ENCODE measurements at places on chromosomes 7 and 10. TPM values are rescaled to one million over a fixed set of nuclear protein-coding genes. Genes with fewer than 3 reads are reported as not detected.

GRCh38 chr10:51630640-51631005, 68.8 kb downstream of the CSTF2T start:
- no peak for DNase-seq

The VIPR2 gene
- not detected for total RNA-seq

- no peak for DNase-seq
These were observed 83.8 kb downstream of the EBLN1 start for GRCh38 chr10:22133749-22134624.

GRCh38 chr10:129339191-129339590, 127.8 kb upstream of the MGMT start:
- no peak for DNase-seq

The C10orf88 gene
- 6.6 TPM for total RNA-seq

The ESYT2 gene
- total RNA-seq, result 48.4 TPM

DNA sequence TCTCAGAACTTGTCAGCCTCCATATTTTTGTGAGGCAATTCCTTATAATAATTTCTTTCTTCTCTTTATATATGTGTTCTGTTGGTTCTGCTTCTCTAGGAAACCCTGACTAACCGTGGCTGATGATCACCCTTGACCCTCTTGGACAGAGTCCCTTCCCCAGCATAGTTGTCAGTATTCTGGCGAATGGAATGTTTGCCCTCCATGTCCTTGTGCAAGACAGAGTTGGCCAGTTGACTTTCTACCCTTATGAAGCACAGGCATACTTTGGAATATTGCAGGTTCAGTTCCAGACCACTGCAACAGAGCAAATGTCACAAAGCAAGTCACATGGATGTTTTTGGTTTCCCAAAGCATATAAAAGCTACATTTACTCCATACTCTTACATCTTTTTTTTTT, 297.7 kb upstream of the SHH start:
- DNase-seq, result no peak

DNA sequence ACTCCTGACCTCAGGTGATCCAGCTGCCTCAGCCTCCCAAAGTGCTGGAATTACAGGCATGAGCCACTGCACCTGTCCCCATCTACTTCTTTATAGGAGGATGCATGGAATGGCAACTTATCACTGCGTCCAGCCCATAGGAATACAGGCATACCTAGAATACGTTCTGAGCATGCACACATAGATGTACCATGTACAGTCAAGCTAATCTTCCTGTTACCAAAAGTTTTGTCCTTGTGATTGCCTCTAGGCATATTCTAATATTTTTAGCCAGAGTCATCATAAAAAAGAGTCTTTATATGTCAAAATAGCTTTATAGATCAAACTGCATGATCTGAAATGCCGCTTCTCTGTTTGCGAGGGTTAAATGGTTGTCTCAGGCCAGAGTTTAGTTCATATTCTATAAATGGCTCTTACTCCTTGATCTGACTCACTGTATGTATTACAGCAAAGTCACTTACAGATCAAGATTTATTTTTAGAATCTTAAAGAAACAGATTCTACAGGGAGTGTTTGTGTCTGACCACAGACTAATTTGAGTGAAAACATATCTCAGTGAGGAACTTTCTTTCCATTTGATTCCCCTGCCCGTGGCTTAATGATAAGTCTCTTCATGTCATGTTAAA, 210.9 kb downstream of the CREB5 start:
- DNase-seq, result peak; percentile 35

GRCh38 chr10:24209946-24210491, 1.1 kb downstream of the KIAA1217 start:
- DNase-seq, result peak; percentile 65

The OR2A7 gene
- not detected for total RNA-seq

The C10orf90 gene
- total RNA-seq, result 0.57 TPM

GRCh38 chr7:24732646-24733413, 24.4 kb downstream of the GSDME start:
- peak; percentile 59 for DNase-seq

GRCh38 chr7:16801111-16801542, 3.7 kb downstream of the AGR2 start:
- DNase-seq, result peak; percentile 84

The AOAH gene
- total RNA-seq, result 0.53 TPM

The CFAP70 gene
- 0.36 TPM for total RNA-seq

The HOXA4 gene
- 2.0 TPM for total RNA-seq

- DNase-seq, result no peak
These were observed 69.0 kb downstream of the PRSS58 start for GRCh38 chr7:142188846-142189245.

The RTKN2 gene
- total RNA-seq, result 20.2 TPM

GRCh38 chr10:62594093-62594520, 210.4 kb upstream of the ADO start:
- DNase-seq, result peak; percentile 54

- DNase-seq, result no peak
These were observed 293.6 kb downstream of the CSTF2T start for GRCh38 chr10:51405580-51406351.

DNA sequence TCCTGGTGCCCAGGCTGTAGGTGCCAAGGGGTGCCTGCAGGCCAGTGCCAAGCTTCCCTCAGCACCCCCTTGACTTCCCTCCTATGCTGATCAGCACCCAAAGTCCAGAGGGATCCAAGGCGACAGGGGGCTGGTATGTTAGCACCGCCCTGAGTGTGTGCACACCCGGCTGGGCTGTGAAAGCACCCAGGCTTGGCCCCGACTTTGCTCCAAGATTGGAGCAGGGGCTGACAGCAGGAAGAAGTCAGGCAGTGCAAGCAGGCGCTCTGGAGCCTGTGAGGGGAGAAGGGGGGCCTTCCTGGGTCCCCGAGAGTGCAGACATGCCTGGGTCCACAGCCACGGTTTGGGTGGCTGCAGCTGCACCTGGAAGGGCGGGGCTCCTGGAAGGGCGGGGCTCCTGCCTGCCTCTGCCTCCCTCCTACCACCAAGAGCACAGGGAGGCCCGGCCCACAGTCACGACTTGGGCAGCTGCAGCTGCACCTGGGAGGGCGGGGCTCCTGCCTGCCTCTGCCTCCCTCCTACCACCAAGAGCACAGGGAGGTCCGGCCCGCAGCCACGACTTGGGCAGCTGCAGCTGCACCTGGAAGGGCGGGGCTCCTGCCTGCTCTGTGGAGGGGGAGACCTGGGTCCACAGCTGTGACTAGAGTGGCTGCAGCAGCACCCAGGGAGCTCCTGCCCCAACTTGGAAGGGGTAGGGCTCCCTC, 30.2 kb upstream of the ZMYND11 start:
- no peak for DNase-seq

- no peak for DNase-seq
These were observed 1021.3 kb downstream of the XPNPEP1 start for GRCh38 chr10:108901781-108902618.

DNA sequence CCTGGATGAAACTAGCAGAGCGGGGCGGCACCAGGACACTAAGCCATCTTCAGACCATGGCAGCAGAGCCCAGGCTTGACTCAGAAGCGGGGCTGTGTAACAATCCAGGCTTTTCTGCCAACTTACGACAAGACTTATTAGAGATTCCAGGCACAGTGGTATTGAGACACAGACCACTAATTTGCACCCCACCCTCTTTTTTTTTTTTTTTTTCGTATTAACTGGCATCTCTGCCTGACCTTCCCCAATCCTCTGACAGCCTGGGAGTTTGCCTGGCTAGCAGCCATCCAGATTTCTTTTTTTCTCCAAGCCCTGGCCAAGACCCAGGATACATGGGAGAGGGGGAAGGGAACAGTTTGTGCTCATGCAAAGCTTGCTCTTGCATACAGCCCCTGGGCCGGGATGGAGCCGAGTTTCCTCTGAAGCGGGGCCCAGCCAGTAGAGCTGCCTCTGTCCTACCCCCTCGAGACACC, 182.4 kb downstream of the PLXNA4 start:
- no peak for DNase-seq

GRCh38 chr7:157827863-157828160, 491.0 kb downstream of the DNAJB6 start:
- DNase-seq, result no peak

DNA sequence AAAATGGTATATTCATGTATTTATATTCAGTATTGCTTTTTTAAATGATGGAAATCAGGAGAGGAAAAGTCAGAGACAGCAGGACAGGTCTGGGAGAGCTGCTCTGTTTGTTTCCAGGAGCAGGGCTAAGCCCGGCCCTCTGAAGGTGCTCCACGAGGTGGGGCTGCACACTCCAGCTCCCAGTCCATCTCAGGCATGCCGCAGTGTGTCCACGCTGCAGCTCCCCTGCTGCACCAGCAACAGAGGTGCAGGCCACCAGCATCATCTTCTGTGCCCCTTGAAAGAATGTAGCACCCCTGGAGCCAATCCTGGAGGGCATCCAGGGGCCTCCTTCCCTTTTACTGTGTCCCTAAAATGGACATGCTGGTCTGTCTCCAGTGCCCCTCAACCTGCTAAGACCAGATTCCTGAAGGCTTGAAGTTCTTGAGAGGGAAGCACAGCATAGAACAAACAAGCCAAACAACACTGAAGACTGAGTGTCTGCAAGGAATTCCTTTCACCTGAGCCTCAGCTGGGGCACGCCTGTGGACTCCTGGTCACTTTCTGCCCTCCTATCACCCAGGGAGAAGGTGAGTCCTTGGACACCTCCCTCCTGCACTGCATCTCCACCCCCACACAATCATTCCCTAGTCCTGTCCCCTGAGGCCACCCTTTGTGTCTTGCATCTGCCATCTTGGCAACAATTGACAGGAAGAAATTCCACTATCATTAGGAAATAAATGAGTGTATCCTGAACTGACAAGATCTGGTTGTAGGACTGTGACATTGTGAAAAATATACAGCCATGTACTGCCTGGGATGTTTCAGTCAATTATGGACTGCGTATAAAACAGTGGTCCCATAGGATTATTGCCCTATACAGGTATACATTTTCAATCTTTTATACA, 100.5 kb downstream of the CXCL12 start:
- DNase-seq, result no peak

- no peak for DNase-seq
These were observed 9.7 kb downstream of the AGAP3 start for GRCh38 chr7:151095828-151096475.

DNA sequence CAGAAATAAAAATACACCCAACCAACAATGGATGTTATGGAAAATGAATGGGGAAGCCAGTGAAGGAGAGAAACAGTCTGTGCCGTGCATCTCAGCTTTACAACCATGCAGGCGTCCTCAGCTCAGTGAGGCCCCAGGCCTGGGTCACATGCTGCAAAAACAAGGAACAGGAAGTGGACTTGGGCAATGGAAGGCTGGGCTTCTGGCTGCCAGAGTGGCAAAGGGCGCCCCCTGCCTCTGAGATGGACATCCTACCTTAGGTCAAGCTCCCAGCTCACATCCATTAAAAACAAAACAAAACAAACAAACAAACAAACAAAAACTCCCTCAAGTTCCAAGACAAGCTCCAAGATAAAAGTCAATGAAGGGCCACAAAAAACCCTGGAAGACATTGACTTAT, 54.7 kb upstream of the AFAP1L2 start:
- DNase-seq, result peak; percentile 49

DNA sequence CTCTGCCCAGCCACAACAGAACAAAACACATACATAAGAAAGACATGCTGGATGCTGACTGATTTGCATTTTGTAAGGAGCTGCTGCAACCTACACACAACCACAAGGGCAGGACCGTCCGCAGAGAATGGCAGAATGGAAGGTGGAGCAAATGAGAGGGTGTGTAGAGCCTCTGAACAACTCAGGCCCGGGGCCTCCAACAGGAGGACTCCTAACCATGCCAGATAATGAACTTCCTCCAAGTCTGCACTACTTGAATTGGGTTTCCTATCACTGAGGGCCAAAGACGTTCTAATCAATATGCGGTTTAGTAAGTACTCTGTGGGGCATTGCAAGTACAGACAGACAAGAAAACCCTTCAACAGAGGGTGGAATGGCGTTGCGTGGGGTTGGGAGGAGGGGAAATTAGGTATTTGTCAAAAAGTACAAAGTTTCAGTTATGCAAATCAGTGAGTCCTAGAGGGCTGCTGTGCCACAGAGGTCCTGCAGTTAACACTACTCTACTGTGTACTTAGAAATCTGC, 14.6 kb downstream of the VOPP1 start:
- no peak for DNase-seq

- DNase-seq, result peak; percentile 71
These were observed 2.7 kb upstream of the JCAD start for GRCh38 chr10:30062090-30062489.

The NPY4R gene
- total RNA-seq, result 0.09 TPM

GRCh38 chr7:136588216-136588615, 280.2 kb upstream of the CHRM2 start:
- DNase-seq, result no peak

The LRRC18 gene
- not detected for total RNA-seq

- DNase-seq, result no peak
These were observed 606.0 kb upstream of the GHITM start for GRCh38 chr10:83533290-83533689.

- DNase-seq, result peak; percentile 78
These were observed 54.7 kb upstream of the SYPL1 start for GRCh38 chr7:106166651-106167342.

DNA sequence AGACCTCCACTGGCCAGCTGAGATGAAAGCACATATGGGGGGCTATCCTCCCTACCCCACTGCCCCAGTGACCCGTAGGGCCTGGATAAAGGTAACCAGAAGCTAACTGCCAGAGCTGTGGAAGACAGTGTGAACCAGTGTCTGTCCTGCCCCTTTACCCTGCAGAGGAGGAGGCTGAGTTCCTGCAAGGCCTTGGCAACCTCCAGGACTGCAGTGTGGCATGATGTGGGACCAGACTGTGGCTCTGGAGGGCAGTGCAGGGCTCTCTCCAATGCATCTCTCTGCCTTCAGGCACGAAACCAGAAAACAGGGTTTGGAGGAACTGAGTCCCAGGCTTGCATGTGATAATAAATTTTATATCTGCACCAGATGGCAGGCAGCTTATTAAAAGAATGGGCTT, 93.1 kb downstream of the EPC1 start:
- DNase-seq, result no peak
